Inflammatory macrophage (primary cell): ENCODE measurements at places on chromosomes 3 and 15.

- no peak for DNase-seq
Observed at GRCh38 chr15:61047783-61048182, 181.3 kb downstream of the RORA start.

GRCh38 chr15:60536951-60537350 is 58.0 kb upstream of the ICE2 start:
- no peak for DNase-seq

- no peak for DNase-seq
Observed at GRCh38 chr15:41491889-41492288, 1.8 kb upstream of the ITPKA start.

DNA sequence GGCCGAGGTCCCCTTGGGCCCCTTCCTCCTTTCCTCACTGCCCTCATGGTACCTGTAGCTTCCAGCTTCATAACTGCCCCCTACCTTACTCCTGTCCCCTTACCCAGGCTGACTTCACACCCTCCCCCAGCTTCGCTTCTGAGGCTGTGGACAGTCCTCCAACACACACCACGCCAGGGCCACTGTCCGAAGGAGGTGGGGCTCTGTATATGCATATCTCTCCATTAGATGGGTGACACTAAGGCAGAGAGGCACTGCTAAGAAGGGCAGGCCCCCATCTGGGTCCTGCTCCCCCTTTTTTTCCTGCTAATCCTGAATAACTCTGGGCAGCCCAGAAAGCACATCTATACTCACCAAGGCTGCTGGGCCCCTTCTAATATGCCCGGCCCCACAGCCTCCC is 1.0 kb upstream of the COL7A1 start:
- no peak for DNase-seq

GRCh38 chr3:45571216-45571615 is 23.3 kb upstream of the LIMD1 start:
- DNase-seq = no peak

DNA sequence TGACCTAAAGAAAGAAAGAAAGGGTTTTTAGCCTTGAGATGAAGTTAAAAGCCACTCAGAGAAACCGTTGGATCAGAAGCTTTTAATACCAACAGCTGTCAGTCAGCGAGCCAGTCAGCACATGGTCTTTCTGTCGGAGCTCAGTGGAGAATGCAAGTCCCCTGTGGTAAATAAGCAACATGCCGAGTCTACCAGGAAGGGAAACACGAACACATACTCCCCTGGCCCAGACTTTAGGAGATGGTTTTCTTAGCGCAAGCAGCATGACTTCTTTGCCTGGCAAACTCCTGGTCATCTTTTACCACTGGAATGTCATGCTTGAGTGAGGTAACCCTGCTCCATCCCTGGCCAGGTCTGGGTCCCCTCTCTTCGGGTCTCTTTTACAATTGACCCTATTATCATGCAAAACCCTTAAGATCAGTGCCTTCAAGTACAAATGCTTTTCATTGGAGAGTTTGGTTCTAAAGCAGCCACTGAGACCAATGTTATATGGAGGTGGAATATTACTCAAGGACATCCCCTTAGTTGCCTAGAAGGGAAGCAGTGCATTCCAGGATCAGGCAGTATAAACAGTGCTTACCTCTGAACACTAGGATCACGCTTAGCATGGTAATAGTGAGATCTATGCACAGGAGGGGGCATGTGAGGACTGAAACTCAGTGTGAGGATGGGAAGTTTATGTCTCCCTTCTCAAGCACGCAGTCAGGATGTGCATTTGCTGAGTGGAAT is 28.2 kb downstream of the SLCO3A1 start:
- no peak for DNase-seq
